Panc1 (cell line): ENCODE measurements at places on chromosomes 11 and 22. TPM values are rescaled to one million over a fixed set of nuclear protein-coding genes. Genes with fewer than 3 reads are reported as not detected.

Gene OR8K1
- total RNA-seq, result not detected

Gene TEX12
- total RNA-seq, result 0.23 TPM

Gene XRCC6
- 287 TPM for total RNA-seq

DNA sequence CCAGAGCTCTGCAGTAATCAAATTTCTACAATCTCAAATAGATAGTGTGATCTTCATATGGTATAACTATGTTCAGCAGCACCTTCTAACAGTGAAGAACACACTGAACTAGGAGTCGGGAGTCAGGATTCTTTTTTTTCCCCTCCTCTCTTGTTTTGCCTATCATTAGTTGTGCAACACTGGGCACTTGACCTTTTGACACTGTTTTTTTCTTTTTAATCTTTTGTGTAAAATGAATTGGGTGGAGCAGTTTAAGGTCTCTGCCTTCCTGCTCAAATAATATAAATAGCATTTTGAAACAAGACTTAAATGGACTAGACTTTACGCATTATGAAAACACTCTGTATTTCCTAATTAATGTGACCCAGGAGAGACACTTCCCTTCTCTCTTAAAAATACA, 39.7 kb downstream of the CTSC start:
- DNase-seq, result no peak

DNA sequence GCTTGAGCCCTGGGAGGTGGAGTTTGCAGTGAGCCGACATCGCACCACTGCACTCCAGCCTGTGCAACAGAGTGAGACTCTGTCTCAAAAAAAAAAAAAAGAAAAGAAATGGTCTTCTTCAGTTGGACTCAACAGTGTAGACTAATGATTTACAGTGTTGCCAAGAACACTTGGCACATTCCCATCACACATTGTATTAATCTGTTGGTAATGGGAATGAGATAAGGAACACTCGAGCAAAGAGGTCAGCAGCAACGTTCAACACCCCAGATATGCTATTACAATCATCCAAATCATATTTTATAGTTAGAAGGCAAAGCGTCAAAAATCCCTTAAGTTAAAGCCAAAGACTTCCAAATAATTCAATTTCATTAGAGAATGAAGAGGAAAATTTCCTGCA, 14.5 kb downstream of the CDON start:
- no peak for DNase-seq

DNA sequence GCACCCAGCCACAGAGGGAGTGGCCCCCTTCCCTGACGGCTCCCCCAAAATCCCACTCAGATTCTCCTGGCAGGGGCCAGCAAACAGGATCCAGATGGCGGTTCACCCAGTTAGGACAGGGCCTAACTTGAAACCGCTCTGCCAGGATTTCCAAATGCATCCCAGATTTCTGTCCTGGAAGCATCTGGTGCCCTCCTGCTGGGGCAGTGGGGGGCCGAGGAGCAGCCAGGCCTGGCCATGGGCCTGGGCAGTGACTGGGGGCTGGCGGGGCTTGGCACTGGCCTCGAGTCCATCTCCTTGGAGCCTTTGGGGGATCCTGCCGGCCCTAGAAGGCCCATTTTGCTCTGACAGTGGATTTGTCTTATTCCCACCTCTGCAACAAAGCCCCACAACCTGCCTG, 17.9 kb upstream of the EMID1 start:
- no peak for DNase-seq

- DNase-seq, result no peak
These were observed 5.7 kb upstream of the MMP20 start for GRCh38 chr11:102630598-102631448.

- DNase-seq, result no peak
These were observed 74.3 kb downstream of the MYEOV start for GRCh38 chr11:69368119-69368880.
